ENCODE measurements at places on chromosomes 11 and 22.
A peak's percentile ranks its signal among the peaks of the same experiment; 100 is the strongest.

DNA sequence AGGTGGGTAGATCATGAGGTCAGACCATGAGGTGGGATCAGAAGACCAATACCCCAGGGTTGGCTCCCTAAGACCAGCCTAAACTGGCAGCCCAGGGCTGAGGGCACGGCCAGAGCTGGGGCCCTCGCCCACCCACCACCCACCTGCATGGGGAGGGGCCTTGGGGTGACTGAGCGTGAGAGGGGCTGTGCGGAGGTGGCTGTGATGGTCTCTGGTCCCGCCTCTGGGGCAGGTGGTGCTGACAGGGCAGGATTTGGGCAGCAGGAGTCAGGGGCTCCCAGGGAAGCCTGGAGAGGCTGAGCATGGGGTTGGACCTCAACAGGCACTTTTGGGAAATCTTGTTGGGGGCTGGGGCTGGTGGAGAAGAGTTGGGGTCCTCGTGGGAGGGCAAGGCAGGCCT, 39.8 kb upstream of the MUC5AC start:
- DNase-seq: no peak

DNA sequence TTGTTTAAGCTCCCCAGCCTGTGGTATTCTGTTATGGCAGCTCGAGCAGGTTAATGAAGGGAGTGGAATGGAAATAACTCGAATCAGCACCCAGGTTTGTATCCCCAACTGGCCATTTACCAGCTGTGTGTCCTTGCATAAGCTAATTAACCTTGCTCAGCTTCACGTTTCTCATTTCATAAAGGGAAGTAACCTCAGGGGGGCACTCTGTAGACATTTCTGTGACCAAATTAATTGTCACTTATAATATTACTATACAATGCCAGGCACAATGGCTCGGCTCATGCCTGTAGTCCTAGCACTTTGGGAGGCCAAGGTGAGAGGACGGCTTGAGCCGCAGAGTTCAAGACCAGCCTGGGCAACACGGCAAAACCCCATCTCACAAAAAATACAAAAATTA, 13.8 kb downstream of the ADA2 start:
- DNase-seq: peak; percentile 42

GRCh38 chr22:45202333-45203149, 38.2 kb downstream of the KIAA0930 start:
- DNase-seq: no peak

GRCh38 chr11:48307760-48308386, 1.9 kb downstream of the OR4S1 start:
- DNase-seq: no peak

DNA sequence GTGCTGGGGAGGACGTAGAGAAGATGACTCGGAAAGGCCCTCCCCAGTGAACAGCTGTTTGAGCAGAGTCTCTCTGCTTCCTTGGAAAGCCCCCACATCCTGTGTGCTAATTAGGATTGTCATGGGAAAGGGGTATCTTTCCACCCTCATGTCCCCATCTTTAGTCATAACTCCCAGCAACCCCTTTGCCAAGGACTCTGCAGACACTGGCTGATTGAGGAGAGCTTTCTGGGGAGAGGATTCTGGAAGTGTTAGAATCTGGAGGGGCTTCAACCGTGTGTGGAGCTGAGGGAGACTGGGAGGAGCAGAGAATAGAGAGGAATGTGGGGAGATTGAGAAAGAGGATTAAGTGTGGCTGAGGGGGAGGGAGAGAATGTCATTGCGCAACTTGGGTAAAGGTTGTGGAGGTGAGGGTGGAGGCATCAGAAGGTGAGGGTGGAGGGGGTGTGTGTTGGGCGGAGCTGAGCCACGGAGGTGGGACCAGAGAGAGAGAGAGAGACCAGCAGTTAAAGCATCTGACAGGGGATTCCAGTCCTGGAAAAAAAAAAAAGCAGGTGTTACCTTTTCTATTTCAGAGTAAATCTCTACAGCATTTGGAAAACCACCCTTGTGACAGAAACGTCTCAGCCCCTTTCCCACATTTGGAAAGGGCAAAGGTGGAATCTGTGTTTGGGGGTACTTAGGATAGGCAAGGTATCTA, 2.2 kb downstream of the DTX4 start:
- DNase-seq: no peak

GRCh38 chr22:37623075-37624016, 14.7 kb downstream of the GGA1 start:
- DNase-seq: no peak
